Jurkat, Clone E6-1 (cell line): ENCODE measurements at places on chromosomes 13 and 19.
A peak's percentile ranks its signal among the peaks of the same experiment; 100 is the strongest.

DNA sequence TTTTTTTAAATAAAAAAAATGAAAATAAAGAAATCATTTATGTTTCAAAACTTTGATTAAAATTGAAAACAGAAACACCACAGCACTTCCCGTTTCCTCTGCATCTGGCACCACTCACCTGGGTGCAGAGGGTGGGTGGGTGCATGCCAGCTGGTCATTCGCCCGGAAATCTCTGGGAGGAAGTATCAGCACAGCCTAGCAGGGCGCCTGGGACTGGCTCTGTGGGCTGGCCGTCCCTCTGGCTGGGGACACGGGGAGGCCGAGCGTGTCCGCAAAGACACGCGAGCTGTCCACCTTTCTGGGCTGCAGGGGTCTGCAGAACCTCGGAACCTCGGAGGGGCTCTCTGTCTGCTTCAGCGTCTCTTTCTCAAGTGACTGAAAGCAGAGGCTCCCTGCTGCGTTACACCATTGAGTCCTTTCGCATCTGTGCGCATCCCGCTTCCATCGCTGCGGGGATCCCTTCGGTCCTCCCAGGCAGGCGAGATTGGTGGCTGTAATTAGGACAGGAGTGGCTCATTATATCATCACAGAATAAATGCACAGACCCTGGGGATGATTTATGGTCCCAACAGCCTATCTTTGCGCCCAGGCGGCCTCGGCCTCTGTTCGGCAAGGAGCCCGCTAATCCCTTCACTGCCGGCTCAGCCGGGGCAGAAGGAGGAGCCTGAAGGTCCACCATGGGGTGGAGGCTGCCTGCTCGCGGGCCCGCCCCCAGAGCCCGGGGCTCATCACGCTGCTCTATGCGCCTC is 17.2 kb downstream of the CRTC1 start:
- DNase-seq, result no peak

GRCh38 chr19:2902590-2903218 is 2.0 kb downstream of the ZNF57 start:
- no peak for DNase-seq

GRCh38 chr19:42066075-42066754 is 3.8 kb downstream of the GRIK5 start:
- DNase-seq, result peak; percentile 47

DNA sequence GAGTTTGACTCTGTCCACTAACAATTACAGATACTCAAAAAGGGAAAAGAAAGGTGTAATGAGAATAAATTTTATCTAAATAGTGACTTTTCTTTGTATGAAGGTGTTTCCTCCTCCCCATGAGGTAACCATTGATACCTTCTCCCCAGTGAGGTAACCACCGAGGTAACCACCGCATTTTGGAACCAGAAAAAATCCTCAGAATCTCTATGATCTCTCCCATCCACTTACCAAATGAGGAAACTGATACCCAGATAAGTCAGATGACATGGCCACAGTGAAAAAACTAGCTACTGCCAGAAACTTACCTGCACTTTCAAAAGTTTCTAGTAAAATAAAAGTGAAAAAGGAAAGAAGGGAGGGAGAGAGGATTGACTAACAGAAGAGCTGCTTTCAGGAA is 124.0 kb upstream of the FNDC3A start:
- no peak for DNase-seq

- DNase-seq, result no peak
These were observed 1.1 kb downstream of the ATP13A1 start for GRCh38 chr19:19662344-19662743.

DNA sequence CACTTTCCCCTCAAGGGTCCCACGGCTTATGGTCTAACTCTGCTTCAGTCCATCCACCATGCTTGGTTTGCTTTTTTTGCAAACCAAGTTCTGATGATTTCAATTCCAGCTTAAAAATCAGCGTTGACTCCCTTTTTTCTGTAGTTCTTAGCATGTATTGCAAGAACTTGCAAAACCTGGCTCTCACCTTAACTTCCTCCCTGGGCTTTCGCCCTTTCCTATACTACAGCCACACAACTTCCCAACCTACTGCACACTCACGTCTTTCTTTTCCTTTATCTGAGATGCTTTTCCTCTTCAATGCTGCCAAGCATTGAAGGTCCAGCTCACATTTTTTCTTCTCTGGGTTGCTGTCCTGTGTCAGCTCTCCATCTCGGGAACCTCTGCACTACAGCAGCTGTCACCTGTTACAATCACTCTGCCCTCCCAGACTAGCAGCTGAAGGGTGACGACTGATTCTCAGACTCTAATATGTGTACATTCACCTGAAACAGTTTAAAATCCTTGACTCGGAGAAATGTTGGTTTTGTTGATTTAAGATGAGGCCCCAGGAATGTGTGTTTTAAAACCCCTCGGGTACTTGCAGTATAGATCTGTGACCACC is 143.7 kb downstream of the FREM2 start:
- no peak for DNase-seq

- no peak for DNase-seq
These were observed 17.7 kb downstream of the POLRMT start for GRCh38 chr19:615619-616018.

DNA sequence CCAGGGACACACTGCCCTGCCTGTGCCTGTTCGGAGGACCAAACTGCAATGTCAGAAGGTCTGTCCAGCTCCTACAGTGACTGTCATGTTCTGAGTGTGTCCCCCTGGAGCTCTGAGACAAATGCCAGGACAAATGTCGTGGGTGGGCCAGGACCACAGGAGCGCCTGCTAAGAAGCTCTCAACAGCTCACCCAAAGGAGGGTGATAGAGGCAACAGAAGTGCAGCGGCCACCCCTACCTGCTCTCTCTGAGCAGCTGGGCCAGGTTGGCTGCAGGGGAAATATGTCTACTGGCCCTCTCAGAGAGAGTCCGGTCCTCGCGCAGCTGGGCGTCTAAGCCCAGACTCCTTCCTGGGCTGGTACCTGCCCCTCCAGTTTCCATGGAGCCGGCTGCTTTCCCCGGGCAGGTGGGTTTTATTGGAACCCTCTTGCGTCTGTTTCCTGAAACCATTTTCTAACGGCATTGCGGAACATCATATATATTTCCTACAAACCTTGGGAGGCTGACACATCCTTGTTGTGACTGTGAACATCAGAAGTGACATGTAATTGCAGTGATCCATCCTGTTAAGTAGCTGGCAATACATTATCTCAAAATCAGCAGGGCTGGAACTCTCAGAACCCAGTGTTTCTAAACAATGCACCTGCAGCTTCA is 78.1 kb downstream of the CHST8 start:
- no peak for DNase-seq

GRCh38 chr13:35797991-35798390 is 321.5 kb upstream of the MAB21L1 start:
- DNase-seq, result no peak

DNA sequence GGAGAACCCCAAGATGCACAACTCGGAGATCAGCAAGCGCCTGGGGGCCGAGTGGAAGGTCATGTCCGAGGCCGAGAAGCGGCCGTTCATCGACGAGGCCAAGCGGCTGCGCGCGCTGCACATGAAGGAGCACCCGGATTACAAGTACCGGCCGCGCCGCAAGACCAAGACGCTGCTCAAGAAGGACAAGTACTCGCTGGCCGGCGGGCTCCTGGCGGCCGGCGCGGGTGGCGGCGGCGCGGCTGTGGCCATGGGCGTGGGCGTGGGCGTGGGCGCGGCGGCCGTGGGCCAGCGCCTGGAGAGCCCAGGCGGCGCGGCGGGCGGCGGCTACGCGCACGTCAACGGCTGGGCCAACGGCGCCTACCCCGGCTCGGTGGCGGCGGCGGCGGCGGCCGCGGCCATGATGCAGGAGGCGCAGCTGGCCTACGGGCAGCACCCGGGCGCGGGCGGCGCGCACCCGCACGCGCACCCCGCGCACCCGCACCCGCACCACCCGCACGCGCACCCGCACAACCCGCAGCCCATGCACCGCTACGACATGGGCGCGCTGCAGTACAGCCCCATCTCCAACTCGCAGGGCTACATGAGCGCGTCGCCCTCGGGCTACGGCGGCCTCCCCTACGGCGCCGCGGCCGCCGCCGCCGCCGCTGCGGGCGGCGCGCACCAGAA is 1.1 kb downstream of the SOX1 start:
- no peak for DNase-seq

DNA sequence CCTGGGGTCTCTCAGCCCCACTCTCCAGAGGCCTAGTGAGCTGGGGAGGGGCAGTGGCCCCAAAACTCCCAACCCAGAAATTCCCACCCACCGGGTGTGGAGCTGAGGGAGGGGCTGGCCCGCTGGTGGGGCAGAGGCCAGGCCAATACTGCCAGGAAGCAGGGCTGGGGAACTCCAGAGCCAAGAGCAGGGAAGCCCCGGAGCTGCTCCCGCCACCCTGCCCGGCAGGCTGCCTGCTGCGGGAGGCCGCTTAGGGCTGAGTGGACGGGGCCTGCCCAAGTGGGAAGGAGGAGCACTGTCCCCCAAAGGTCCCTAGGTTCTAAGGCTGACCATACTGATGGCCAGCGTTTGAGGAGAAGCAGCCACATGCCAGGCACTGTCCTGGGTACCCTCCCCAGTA is 13.0 kb upstream of the RELB start:
- DNase-seq, result no peak

- DNase-seq, result no peak
These were observed 871 bp upstream of the CCER2 start for GRCh38 chr19:38912600-38913514.

GRCh38 chr13:35618565-35619083 is 142.1 kb upstream of the MAB21L1 start:
- DNase-seq, result no peak

- DNase-seq, result no peak
These were observed 576.0 kb downstream of the PCDH17 start for GRCh38 chr13:58207501-58207900.

DNA sequence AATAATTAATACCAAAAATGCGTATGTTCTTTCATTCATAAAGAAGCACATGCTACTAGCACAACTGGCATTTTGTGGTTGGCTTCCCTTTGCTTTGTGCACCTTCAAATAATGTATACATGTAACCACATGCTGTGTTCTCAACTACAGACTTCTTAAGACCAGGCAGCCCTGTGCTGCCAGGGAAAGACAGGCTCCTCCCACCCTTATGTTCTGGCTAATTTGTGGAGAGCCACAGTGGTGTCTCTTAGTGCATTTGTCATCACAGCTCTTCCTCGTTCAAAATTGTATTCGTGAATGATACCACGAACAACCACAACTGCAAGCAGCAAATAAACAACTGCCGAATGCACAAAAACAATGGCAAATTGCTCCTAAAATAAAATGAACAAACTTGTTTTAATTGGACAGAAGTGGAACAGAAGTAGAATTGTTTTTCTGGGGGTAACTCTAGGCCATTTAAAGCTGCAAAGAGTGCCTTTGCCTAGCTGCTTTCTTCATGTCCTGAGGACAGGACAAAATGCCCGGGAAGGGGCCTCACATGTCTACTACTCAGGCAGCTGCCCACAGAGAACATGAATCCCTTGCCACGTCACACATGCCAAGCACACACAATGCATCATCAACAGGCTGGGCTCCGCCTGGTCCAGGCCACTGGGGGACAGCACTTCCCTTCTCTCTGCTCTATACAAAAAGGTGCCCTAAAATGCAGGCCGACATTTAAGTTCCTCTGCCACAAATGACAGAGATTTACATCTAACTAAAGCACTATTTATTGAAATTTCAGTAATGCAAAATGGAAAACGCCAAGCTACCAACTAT is 21.7 kb downstream of the IRS2 start:
- peak; percentile 95 for DNase-seq

- no peak for DNase-seq
These were observed 1.1 kb upstream of the PPP1R12C start for GRCh38 chr19:55118401-55118991.

- DNase-seq, result no peak
These were observed 381.4 kb downstream of the SLITRK6 start for GRCh38 chr13:85417807-85418206.

- DNase-seq, result no peak
These were observed 30.3 kb downstream of the ATP7B start for GRCh38 chr13:51980908-51981307.

DNA sequence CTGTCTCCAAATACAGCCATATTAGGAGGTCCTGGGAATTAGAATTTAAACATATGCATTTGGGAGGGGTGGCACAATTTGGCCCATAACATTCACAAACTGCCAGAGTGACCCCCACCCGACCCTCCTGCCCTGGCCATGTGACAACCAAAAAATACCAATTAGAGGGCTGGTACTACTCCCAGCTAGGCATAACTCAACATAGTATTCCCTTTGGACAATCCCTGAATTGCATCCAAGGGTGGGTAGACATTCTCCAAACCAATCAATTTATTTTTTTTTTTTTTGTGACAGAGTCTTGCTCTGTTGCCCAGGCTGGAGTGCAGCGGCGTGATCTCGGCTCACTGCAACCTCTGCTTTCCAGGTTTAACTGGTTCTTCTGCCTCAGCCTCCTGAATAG is 29.8 kb downstream of the CLEC17A start:
- no peak for DNase-seq

DNA sequence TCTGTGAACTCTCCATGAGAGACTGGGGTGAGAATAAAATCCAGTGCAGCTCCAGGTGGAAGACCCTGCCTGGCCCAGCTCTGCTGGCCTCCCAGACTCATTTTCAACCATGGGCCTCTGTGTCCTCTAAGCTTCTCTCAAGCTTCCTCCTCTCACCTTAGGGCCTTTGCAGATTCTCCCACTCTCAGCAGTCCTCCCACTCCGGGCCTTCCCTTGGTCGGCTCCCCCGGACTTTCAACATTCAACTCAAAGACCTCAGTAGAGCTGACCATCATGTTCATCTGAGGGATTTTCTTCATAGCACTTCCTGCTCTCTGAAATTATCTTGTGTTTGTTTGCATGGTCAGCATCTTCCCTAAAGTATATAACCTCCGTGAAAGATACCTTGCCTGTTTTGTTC is 370.5 kb upstream of the ZNF507 start:
- no peak for DNase-seq
